COR-L47 (cell line): ENCODE measurements at places on chromosomes 3 and 15.

DNA sequence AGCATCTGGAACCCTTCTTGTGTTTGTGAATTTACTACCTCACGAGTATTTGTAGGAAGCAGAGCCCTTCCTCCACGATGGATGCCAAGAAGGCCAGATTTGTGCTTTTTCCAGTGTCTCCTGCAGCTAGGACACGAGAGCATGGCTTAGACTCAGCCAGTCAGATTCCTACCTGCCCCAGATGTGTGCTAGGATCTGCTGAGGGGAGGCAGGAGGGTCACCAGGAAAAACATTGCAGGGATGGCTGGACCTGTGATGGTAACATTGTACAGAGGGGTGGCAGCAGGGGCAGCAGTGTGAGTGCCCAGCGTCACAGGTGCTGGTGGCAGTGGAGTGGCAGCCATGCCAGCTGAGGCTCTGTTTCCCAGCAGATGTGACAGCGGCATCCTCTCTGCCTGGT is 285.3 kb downstream of the FAM43A start:
- DNase-seq = no peak

GRCh38 chr3:31908391-31909097 is 72.5 kb downstream of the OSBPL10 start:
- no peak for DNase-seq

- DNase-seq = no peak
These were observed 42.7 kb upstream of the CD200R1L start for GRCh38 chr3:112889357-112889756.

GRCh38 chr15:60195611-60196010 is 191.5 kb downstream of the FOXB1 start:
- DNase-seq = no peak

DNA sequence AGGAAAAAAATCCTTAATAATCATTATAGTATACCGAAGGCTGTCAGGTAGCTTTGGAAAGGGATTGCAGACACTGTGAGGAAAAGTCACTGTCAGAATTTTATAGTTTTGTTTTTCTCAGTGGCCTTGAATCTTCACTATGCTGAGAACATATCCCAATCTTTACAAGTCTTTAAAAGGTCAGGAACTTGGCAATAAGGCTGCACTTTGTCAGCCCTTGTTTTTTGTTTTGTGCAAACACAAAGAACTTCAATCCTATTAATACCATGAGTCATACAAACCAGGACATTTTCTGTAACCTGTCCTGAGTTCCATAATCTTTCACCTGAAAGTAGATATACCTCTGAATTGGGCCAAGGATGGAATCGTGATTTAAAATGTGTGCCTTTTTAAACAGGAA is 45.6 kb upstream of the PIK3R4 start:
- DNase-seq = no peak

- no peak for DNase-seq
These were observed 52.2 kb upstream of the RBSN start for GRCh38 chr3:15151166-15151565.

DNA sequence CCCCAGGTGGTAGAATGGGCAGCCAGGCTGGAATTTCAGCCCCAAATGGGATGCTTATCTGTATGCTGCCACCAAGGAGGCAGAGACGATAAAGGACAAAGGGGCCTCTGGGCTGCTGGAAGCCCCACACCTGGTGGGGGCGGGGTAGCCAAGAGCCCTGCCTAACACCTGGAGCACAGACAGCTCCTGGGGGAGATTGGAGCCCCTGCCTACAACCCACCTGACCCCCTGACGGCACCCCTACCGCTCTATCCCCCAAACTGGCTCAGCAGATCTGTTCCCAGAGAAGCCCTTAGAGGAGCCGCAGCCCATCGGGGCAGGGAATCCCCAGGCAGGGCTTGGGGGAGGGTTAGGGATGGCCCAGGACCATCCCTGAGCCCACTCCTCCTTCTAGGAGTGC is 15.8 kb upstream of the SEMA3F start:
- DNase-seq = no peak

DNA sequence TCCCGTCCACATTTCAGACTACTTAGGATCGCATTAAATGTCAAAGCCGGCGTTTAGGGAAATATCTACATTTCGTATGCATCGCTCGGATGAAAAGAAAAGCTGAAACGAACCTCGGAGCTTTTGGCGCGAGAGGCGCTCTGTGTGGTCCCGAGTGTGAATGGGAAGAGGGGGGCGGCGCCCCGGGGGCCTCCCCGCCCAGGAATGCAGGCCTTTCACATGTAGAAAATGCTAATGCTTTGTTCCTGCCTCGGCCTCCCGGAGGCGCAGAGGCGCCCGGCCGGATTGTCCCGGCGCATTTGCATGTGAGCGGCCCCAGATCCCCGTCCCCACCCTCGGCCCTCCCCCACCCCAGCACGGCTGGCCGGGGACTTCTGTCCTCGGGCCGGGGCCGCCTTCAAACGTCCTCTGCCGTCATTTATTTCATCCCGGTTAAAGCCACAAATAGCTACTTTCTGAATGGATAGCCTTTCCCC is 37.0 kb upstream of the TRIM71 start:
- DNase-seq = no peak
